ENCODE measurements at places on chromosomes 5 and 9.

DNA sequence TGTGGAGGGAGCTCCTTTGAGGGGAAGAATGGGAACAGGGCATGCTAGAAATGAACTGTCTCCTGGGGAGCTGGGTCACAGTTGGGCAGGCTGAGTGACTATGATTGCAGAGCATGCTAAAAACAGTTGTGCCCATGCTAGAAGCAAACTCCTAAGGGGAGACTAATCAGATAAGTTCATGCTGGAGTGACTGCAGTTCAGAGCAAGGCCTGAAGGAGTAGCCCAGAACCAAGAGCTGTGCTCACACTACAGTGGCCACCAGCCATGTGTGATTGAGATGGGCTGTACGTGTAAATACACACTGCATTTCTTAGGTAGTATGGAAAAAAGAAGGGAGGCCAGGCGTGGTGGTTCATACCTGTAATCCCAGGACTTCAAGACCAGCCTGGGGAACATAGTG lies 10.3 kb upstream of the AK1 start:
- no peak for DNase-seq

- no peak for DNase-seq
Measured at GRCh38 chr9:18071651-18072060, 402.3 kb upstream of the ADAMTSL1 start.

DNA sequence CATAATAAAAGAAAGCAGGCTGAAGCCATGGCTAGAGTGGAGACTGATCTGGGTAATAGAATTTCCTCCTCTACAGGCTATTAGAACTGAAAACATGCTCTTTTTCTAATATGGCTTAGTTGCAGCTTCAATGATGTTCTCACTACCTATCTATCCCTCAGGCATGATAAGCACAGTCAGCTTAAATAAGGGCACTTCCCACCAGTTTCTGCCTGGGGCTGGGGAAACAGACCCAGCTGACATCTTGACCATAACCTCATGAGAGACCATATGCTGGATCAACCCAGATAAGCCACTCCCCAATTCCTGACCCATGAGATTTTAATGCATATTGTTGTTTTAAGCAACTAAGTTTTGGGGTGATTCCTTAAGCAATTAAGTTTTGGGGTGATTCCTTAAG lies 81.2 kb downstream of the ZNF366 start:
- no peak for DNase-seq

DNA sequence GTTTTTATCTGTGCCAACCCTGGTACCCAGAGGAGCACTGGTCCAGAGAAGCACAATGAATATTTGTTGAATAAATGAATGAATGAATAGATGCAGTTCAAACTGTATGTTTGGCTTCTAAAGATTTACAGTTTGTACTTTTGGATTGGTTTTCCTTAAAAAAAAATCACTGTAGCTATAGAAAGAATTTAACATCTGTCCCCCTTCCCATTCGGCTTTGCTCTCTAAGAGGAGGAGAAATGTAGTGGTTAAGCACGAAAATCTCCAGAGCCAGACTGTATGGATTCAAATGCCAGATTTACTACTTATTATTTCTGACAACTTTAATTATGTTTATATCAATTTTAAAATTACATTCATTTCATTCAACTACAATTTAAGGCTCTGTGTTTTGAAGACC lies 98.8 kb upstream of the MAMDC2 start:
- no peak for DNase-seq

DNA sequence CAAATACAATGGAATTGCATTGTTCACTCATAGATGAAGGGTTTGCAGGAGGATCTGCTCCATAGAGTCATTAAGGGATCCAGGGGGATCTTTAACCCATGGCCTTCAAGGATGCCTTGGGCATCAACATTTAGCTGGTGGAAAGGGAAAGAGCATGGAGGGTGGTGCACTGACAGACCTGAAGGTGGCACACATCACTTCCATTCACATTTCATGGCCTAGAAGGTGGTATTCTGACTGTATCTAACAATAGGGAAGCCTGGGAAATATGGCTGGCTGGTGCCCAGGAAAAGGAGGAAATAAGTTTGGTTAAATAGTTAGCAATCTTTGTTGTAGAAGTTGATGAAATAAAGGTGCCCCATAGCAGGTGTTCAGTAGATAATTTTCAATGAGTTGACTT lies 230.2 kb downstream of the CD180 start:
- DNase-seq, result no peak

- DNase-seq, result no peak
Measured at GRCh38 chr9:34518110-34518616, 4.6 kb downstream of the ENHO start.

DNA sequence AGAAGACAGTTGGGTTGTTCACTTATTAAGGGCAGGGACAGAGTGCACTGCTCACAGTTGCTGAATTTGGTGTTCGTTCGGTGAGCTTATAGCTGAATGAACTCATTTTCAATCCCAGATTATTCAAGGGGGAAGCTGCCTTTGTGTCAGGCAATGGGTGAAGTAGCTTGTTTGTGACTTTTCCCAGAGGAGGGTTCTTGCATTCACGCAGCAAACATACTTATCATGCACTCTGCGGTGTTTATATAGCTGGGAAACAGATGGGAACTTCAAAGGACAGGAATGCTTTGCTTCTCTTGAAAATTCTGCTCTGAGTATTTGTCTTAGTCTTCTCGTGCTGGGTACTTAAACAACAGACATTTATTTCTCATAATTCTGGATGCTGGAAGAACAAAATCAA lies 64.7 kb upstream of the ABCA1 start:
- no peak for DNase-seq

DNA sequence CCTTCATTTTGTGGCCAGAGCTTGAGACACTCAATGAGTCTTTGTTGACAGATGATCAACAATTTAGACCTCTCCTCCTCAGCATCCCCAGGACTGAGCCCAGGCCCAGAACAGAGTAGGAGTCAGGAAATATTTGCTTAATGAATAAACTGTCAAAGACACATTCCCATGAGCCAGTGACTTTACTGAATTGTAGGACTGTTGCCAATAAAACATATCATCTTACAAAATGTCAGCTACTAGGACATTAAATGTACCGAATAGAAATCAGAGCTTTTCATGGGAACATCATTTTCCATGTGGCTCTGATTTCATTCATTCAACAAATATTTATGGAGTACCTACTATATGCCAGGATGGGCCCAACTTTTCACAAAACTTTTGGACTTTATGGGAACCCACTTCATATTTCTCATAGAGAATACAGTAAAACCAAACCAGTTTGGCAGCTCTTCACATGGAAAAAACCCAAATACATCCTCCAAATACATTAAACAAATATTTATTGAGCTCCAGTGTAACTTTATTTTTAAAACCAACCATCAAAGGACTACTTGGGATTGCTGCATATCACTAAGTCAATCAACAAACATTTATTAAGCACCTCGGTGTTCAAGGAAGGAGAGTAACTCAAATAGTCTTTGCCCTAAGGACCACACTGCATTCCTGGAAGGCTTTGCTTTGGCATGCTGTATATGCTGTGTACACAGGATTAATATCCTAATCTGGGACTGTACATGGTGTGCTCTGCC lies 11.4 kb downstream of the VDAC1 start:
- DNase-seq, result no peak

DNA sequence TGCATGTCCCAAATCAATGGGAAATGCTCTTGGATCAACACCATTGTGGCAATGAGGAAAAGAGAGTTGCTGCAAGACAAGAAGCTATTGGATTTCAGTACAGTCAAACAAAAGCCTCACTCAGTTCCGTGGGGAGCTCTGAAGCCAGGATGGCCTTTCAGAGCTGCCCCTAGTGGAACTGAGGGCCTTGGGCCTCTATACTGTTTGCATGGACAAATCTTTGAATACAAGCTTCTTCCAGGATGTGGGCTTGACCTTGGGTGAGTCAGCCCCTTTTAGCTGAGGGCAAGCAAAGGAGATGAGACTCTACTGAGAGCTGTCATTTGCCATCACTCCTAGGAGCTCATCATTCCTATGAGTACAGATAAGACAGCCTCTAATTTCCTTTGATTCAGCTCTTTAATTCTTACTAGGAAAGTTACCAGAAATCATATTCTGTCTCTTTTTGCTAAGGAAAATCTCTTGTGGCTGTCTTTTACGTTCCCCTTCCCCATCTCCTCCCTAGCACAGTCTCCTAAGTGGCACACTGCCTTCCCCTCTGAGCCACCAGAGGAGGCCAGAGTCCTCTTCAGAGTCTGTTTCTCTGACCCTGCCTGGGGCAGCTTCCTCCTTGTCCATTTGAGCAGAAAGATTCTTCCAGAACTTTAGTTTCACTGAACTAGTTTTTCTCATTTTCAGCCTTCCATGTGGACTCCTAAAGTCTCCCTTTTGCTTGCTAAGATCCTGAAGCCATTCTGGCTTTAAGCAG lies 168.8 kb upstream of the POC5 start:
- no peak for DNase-seq

GRCh38 chr5:172830275-172830799 lies 3.7 kb upstream of the ERGIC1 start:
- DNase-seq, result no peak

- no peak for DNase-seq
Measured at GRCh38 chr5:124996764-124997077, 250.3 kb upstream of the ZNF608 start.

DNA sequence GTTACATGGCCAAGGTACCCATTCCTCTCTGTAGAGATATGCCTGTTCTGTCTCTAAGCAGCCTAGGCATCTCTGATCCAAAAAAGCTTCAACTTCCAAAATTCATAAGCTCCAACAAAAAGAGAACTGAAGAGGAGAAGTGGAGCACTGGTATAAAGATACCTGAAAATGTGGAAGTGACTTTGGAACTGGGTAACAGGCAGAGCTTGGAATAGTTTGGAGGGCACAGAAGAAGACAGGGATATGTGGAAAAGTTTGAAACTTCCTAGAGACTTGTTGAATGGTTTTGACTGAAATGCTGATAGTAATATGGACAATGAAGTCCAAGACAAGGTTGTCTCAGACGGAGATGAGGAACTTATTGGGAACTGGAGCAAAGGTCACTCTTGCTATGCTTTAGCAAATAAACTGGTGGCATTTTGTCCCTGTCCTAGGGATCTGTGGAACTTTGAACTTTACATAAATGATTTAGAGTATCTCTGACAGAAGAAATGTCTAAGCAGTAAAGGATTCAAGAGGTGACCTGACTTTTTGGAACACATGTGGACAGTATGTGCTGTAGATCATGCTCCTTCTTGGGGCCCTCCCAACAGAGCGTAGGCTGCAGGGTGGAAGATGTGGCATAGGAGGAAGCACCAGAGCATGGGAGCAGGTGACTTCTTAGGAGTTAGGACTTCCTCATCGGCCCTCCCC lies 162.2 kb upstream of the TRIM32 start:
- DNase-seq, result no peak

DNA sequence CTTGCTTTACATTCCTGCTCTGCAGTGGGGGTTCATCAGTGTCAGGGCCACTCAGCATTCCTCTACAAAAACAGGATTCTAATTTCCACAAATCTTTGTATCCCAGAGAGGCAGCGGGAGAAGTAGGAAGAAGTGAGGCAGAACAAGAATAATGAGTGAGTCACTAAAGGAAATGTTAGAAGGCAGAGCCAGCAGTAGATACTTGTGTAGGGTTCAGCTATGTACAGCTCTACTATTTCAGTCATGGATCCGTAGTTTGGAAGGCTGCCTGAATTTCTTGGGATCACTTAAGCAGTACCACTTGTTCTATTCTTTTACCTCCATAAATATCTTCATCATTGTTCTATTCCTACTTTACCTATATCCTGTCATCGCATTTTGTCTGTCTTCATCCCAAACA lies 246.3 kb upstream of the TLE4 start:
- DNase-seq, result no peak

DNA sequence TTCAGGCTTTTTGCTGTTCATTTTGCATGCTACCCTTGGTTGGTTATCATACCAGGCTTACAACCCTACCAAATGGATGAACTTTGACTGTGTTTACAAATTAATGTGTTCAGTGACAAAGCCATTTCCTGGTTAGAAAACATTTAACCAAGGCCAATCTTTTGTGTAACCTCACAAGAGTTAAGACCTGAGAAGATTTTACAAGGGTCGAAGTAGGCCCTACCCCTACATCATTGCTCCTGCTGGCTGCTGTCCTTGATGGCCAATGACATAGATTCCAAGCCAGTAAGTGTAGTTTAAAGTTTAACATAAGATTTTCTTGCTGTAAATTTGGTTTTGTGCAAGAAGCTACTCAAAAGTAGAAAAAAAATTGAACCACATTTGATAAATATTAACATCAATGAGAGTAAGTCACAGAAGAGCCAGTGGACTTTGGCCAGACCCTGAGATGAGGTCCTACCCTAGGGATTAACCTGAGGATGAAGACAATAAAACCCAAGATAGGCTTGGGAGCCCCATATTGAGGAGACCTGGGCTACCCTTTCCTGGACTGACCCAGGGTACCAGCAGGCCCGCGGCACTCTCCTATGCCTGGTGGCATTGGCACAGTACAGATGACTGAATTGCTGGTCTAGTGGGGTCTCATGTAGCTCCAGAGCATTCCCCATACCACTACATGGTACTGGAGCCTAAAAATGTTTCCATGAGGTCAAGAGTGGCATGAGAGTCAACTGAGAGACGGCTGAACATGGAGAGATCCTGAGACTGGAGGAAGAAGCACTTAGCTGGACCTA lies 8.3 kb downstream of the C1QTNF3 start:
- DNase-seq, result no peak

DNA sequence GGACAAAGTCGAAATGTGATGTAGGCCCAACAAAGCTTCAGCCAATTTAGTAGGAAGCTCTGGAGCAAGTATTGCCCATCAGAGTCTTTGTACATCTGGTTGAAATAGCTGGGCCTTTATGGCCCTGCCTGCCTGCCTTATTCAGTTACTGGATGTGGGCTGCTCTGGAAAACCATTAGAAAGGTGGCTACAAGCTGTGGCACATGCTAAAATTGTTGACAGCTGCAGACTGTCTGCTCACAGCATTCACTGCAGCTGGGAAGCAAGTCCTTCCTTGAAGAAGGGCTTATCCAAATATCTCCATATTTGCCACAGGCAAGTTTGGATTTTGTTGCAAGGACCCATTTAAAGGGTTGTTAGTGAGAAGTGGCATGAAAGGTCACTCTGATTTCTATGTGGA lies 24.4 kb downstream of the SMIM15 start:
- DNase-seq, result no peak

DNA sequence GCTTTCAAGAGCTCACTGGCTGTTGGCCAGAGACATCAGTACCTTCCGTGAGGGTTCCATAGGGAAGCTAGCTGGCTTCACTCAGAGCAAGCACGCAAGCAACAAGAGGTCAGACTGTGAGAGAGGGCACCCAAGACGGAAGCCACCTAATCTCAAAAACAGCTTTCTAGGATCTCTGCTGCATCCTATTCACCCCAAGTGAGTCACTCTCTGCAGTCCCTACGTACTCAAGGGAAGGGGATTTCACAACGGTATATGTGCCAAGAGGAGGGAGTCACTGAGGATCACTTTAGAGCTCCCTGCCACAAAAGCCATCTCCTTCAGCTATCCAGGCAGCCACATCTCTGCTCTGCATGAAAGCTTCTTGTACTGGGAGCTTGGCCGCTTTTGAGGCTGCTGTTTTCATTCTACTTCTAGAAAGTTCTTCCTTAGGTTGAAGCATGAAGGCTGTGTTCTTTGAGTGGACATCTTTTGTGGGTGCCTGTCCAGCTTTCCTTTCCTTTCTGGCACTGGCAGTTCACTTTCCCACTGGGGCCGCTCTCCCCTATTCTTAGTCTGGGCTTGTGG lies 249.5 kb downstream of the MAN2A1 start:
- no peak for DNase-seq

- no peak for DNase-seq
Measured at GRCh38 chr5:84634256-84634655, 249.6 kb upstream of the EDIL3 start.

All from natural killer cell (primary cell).